ENCODE measurements at places on chromosomes 3 and 15. TPM values are rescaled to one million over a fixed set of nuclear protein-coding genes. Genes with fewer than 3 reads are reported as not detected.

DNA sequence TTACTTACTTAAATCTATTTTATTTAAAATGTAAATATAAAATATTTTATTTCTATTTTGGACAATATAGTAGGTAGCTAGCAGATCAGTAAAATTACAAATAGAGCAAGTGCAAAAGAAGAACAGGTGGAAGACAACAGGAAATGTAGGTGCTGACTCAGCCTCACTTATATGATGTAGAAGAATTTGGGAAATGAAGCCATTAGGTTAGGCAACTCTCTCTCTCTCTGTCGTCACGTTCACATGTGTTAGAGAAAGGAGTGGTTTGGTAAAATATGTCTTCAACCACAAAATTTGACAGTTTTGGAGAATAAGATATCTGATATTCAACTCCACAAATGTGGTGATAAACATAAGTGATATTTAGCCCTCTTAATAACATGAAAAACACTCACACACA is 532.5 kb upstream of the KCNMB2 start:
- DNase-seq: no peak

DNA sequence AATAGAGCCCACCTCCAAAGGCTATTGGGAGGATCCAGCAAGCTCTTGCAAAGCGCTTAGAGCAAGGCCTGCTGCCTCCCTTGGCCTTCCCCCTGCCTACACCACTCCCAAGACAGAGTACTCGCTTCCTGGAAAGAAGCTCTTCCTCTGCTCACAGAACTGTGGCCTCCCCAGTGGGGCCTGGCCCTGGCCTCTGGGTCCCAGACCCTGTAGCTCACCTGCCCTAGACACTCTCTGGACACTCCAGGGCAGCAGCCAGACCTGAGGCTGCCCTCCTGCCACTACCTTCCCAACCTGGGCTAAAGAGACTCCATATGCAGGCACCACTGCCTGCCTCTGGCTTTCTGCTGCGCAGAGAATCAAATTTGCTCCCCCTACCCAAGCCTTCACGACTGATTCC is 49.9 kb downstream of the GRIP2 start:
- DNase-seq: no peak

GRCh38 chr3:104596551-104596950 is 770.2 kb upstream of the ALCAM start:
- DNase-seq: no peak

DNA sequence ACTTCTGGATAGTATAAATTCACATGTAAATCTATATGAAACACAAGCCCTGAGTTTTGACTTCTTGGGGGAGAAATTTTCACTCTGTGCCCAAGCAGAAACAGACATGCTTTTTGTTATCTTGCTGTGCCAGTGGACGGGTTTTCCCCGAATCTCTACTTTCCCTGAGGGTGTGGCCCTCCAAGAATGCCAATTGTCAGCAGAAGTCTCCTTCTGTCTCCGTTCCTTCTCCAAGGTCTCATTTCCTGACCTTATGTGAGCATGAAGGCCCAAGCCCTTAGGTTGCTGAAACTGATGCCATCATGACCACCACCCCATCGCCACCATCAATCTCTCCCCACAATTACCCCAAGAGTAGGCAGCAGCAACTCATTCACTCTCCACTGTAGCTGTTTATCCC is 253.8 kb downstream of the XXYLT1 start:
- no peak for DNase-seq

DNA sequence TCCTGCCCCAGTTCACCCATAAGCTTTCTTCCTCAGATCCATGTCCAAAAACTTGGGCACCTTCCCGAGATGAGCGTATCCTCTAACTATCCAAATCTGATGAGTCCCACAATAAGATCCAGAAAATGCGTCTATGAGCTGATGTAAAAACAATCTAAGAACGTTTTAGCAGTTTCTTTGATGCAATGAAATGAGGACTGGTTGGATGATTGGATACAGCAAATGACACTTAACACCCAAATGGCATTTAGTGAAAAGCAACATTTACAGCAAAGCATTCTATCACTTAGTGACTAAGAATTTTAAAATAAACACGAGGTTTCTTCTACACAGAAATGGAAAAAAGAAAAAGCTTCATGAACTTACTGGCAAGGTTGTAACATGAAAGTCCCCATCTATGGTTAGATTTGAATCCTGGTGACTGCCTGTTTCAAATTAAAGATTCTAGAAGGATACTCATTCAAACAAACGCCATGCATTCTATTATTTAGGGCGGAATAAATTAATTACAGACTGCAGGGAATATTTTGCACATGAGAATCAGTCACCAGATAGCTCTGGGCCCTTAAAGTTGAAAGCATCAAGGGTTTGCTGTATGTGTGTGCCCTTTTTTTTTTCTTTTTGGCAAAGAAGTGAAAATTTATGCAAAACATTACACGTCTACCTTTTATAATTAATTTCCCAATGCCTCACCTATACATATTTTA is 598.6 kb downstream of the FOXP1 start:
- DNase-seq: no peak

DNA sequence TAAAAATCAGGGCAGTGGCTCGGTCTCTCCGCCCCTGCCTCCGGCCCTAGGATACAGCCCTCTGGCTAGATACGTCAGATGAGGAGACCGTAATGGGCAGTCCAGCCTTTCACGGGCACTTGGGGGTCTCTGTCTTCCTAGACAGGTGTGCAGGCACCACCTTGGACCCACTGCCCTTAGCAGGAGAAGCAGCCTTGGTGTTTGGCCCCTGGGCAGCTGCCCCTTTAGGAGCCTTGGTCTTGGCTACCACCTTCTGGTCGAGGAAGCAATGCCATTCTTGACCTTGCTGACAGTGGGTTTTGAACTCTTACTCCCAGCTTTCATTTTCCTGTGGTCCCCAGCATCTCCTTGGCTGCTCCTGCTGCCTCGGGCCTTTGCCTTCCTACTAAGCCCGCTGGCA is 149.7 kb upstream of the FRMD4B start:
- DNase-seq: no peak

The GABRR3 gene
- total RNA-seq: not detected

The FETUB gene
- total RNA-seq: not detected

The ZFYVE19 gene
- 10.1 TPM for total RNA-seq

DNA sequence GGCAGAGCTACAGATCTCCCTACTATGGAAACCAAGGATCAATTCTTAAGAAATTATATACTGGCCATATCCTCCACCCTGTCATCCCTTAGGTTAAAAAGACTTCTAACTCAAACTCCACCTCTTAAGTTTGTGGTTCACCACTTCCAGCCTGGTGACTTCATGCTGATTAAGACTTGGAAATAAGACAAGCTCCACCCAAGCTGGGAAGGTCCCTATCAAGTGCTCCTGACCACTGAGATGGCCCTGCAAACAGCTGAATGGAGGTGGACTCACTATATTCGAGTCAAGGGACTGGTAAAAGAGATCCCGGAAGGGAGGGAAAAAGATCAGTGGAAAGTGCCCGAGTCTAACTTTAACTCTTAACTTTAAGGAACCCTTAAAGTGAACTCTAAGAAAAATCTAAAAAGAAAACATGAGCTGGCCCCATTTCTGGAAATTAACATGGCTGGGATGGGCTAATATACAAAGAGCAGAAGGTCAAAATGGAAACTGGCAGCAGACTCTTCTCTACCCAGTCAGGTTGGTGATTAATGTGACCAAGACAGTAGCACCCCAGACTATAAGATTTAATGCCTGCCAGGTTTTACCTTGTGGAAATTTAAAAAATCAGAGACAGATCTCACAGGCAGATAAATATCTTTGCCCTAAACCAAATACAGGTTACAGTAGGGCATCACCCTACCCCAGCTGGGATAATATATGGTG is 43.9 kb downstream of the PPCDC start:
- DNase-seq: no peak

DNA sequence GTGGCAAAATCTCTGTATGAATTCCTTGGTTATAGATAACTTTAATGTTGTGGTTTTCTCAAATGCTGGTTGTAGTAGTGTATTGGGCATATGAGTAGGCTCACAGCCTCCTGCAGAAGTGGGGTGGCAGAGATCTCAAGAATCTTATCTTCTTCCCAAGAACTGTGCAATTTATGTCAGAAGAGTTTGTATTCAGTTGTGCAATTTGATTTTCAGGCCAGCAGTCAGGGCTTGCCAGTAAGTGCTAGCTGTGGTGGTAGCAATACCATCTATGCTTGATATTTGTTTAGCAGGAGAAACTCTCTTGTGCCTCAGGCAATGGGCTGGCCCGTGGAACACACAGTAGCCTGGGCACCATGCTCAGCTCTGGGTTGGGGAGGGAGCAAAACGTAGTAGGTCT is 58.4 kb upstream of the GOLIM4 start:
- DNase-seq: no peak

The CDC25A gene
- total RNA-seq: 0.24 TPM

DNA sequence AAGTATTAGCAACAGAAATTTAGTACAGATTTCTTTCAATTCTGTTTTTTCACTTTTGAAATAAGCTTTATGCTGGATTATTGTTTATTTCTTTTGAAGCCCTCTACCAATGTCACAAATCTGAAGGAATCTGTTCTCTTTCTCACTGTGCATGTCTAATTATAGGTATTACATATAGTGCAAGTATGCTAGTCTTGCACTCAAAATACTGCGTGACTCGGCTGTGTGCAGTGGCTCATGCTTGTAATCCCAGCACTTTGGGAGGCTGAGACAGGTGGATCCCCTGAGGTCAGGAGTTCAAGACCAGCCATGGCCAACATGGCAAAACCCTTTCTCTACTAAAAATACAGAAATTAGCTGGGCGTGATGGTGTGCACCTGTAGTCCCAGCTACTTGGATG is 95.8 kb upstream of the PLAAT1 start:
- DNase-seq: no peak

DNA sequence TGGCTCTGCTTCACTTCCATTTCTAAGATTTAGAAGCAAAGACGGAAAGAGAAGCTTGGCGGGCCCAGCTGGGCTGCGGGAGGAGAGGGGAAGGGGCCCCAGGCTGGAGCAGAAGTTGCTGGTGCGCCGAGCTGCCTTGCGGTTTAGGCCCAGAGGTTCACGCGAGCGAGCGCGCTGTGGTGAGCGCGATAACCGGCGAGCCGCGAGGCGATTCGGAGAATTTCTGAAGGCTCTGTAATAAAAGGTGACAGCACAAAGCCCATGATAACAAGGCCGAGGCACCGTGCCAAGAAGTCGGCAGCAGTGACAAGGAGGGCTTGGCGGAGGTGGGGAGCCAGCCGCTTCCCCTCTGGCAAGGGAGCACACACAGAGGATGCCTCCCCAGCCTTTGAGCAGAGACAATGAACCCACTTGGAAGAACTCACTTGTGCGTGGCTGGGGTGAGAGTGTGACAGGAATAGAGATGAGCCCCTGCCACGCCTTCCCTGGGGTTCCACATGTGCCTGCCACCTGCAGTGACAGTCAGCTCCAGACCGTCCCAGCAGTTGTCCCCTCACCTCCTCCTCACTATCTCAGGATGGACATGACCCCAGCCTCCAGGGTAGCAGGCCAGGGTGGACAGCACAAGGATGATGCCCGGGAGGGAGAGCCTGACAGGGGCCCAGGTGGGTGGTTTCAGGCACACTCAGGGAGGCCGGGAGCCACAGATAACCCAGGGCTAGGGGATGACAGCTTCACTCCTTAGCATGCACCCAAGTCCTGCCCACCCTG is 315.2 kb downstream of the UACA start:
- DNase-seq: no peak

The CNTN6 gene
- not detected for total RNA-seq

The VWA5B2 gene
- total RNA-seq: not detected

DNA sequence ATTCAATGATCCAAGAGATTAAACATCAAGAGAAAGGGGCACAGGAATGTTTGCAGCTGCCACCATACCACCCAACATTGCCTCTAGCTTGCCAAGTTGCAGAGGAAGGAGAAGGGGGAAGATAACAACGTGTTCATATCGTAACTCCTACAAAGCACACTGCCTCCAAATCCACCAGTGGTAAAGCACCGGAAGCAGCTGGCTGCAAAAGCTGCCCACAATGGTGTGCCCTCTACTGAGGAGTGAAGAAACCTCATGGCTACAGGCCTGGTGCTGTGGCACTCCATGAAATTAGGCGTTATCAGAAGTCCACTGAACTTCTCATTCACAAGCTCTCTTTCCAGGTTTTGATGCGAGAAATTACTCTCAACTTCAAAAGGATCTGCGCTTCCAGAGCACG is 263.9 kb upstream of the STT3B start:
- no peak for DNase-seq
